ENCODE measurements at places on chromosomes 6 and 20. TPM values are rescaled to one million over a fixed set of nuclear protein-coding genes. Genes with fewer than 3 reads are reported as not detected.

GRCh38 chr6:71277926-71278600 lies 10.5 kb upstream of the OGFRL1 start:
- no peak for DNase-seq

ZFP57 gene
- total RNA-seq, result 5.0 TPM

GRCh38 chr20:57503035-57503658 lies 21.8 kb downstream of the CTCFL start:
- peak; percentile 56 for DNase-seq

DNA sequence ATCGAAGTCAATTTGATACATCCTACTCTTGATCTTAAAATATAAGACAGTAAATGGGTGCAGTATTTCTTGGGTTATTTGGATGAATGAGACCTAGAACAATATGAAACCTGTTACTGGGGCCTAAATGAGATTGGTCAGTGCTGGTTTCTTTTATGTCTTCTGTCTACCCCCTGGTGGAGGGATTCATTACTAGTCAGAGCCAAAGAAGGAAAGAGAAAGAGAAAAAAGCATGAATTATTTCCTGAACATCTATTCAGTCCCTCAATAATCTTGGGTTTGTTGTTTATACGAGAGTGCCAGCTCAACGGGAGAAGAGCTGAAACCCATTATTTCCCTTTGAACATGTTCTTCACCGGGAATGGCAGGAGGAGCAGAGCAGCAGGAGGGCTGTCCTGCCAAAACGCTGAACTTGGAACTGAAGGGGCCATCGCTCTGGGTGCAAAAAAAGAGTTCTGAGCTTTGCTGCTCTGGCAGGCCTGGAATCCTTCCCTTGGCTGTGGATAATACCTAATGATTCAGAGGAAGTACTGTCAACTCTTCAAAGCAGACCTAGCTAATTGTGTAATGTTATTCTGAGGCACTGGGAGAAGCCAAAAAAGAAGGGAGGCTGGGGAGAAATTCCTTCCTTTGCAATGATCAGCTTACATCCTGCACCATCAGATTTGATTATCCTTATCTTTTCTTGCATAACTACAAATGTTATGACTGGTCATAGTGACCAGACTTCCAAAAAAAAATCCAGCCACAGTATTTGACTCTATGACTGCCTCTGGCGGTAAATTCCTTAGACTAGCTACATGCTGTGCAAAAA lies 72.0 kb downstream of the BLOC1S5 start:
- peak; percentile 60 for DNase-seq

DNA sequence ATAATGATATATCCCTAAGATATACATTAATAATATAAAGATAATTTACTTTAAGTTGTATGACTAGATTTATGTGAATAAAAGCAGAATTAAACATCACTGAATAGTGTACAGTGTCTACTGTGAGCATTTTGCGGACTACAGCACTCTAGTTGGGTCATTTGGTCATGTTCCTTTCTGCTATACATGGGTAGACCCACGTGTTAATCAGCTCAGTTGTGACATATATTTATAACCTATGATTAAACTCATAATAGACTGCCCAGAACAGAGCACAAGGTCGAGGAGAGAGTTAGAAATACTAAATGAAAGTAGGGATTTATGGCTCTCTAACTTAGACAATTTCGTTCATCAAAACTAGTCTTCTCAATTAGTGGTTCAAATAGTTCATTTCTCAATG lies 852.7 kb downstream of the EPHA7 start:
- no peak for DNase-seq

DNA sequence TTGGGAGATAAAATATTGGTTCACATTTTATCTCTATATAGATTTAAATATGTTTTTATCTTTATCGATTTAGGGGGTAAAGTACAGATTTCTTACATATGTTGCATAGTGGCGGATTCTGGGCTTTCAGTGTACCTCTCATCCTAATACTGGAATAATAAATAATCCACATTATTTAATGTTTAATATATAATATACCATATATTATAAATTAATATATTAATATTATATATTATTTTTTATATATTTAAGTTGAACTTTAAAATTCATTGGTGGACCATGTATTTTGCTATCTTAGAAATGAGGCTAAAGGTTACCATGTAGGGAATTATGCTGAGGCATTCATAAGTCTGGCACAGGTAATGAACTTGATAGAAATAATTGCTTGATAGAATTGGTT lies 89.6 kb upstream of the POPDC3 start:
- no peak for DNase-seq

- DNase-seq, result no peak
These were observed 20.1 kb upstream of the GCM1 start for GRCh38 chr6:53168516-53169267.

BMP6 gene
- 2.9 TPM for total RNA-seq

GRCh38 chr6:12962529-12962928 lies 246.0 kb downstream of the PHACTR1 start:
- DNase-seq, result no peak

DNA sequence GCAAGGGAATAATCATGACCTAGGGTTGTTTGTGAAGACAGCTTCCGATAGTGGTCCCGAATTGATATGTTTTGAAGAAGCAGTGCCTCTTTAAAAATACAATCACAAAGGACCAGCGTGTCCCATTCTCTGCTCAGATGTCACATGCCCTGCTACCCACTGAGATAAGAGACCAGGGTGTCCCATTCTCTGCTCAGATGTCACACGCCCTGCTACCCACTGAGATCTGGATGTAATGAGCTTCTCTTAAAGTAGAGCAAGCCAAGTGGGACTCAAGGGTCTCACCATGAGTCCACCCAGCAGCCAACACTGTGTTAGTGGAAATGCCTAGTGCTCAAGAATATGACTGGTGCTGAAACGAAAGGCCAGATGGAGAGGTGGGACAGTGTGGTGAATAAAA lies 22.2 kb downstream of the RIN2 start:
- no peak for DNase-seq

GRCh38 chr6:162187168-162187935 lies 540.2 kb downstream of the PRKN start:
- DNase-seq, result no peak

DNA sequence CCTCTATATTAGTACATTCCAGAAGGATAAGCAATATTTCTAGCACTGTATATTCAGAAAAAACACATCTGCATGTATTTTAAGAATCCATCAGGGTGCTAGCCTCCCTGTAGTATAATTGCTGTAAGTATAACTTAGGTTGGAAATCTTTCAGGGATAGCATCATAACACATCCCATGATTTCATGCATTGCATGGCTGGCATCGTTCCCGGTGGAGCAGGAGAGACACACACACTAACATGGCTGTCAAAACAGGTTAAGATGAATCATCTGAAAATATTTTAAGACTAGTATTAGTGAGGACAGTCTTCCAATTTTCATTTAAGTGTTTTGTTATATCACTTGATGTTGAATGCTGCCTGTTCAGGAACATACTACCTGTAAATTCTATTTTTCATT lies 32.1 kb upstream of the CENPW start:
- DNase-seq, result no peak

DNA sequence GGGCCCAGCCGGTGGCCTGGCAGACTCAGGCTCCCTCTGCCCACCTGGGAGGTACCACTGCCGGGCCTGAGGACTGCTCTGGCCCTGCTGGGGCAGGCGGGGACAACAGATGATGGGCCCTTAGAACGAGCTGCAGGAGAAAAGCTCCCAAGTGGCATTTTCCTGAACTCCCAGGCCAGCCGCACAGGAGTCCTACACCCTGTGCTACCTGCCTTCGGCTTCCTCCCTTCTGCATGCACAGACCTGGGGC lies 41.3 kb downstream of the DSTN start:
- no peak for DNase-seq

DNA sequence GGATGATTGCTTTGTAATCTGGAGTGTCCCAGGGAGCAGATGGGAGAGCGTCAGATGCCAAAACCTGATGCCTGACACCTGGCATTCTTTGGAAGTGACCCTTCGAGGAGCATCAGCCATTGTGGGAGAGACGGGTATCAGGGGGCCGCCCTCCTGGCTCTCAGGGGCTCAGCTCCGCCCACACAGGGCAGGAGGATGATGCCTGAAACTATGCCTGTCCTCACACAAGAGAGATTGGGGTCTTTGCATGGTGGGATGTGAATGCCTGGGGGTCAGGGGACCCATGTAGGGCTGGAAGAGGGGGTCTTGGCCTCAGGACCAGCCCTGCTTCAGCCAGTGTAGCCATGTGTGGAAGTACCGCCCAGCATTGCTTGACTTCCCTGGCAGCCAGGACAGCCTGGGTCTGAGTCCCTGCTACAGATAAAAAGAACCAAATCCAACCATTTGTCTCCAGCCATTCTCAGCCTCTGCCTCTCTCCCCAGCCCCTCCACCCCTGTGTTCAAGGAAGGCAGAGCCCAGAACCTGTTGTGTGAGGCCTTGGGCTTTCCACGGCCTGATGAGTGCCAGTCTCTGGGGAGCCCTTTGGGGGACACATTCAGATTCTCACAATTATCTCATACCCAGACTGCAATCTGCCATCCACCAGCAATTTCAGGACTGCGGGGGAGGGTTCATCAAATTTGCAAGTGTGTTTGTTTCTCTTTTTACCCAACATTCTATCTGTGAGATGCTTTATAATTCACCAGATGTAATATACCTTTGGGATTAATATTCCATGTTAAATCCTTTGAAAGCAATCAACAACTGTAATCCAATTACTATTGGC lies 371.2 kb downstream of the PREX1 start:
- DNase-seq, result no peak

- DNase-seq, result no peak
These were observed 192.5 kb downstream of the COL9A1 start for GRCh38 chr6:70110126-70111022.

CALHM5 gene
- not detected for total RNA-seq

DNA sequence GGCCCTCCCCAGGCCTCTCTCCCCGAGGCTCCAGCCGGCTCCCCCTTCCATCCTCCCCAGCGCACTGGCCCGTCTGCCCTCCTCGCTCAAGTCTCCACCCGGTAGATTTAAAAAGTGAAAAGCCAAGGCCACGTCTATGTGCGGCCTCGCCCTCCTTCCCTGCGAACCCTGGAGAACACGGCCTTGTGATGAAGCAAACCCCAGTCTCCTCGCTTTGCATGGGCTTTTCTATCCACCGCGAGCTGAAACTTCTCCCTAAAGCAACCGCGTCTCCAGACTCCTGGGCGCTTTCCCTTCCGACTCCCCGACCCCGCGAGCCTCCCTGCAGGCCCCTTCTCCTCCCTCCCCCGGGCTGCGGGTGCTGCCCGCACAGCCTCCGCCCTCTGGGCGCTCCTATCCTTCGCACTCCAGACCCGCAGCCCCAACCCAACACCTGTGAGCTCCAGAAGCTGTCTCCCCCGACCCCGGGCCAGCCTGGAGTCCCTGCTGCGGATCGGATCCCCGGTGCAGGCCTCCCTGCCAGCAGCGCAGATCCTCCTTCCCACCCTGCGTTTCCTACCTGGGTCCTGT lies 265.2 kb upstream of the QKI start:
- no peak for DNase-seq

DNA sequence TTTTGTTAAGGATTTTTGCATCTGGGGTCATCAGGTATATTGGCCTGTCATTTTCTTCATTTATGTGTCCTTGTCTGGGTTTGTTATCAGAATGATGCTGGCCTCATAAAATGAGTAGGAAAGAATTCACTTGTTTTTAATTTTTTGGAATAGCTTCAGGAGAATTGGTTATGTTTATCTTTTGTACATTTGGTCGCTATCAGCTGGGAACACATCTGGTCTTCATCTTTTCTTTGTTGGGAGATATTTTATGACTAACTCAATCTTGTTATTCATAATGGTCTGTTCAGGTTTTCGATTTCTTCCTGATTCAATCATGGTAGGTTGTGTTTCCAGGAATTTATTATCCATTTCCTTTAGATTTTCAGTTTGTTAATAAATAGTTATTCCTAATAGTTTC lies 207.5 kb upstream of the ASCC3 start:
- no peak for DNase-seq

DNA sequence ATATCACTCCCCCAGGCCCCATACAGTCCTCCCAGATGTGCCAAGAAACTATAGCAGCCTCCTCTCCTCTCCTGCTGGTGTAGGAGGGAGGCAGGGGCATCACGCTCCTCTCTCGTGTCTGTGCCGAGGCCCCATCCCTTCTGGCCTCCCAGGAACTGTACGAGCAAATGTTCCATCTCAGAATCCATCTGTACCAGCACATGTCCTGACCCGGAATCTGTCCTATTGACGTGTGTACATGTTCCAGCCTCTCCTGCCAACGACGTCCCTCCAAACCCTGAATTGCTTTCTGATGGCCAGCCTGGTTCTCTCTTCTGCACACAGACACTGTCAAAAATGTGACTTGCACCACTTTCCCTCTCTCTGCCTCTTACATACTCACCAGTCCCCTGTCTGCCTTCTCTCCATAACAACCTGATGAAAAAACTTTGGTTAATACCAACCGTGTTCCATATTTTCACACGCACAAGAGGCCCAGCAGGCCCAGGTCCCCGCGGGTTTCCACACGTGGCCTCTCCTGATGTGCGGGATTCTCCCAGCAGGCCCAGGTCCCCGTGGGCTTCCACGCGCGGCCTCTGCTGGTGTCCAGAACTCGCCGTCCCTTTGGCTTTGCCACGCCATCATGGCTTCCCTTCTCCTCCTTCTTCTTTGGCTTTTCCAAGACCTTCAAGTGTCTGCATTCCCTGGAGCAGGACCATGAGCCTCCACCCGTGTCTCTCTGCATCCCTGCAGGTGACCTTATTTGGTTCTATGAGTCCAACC lies 125.2 kb upstream of the THBS2 start:
- no peak for DNase-seq

- DNase-seq, result no peak
These were observed 253.0 kb upstream of the SOX4 start for GRCh38 chr6:21340573-21340972.

DNA sequence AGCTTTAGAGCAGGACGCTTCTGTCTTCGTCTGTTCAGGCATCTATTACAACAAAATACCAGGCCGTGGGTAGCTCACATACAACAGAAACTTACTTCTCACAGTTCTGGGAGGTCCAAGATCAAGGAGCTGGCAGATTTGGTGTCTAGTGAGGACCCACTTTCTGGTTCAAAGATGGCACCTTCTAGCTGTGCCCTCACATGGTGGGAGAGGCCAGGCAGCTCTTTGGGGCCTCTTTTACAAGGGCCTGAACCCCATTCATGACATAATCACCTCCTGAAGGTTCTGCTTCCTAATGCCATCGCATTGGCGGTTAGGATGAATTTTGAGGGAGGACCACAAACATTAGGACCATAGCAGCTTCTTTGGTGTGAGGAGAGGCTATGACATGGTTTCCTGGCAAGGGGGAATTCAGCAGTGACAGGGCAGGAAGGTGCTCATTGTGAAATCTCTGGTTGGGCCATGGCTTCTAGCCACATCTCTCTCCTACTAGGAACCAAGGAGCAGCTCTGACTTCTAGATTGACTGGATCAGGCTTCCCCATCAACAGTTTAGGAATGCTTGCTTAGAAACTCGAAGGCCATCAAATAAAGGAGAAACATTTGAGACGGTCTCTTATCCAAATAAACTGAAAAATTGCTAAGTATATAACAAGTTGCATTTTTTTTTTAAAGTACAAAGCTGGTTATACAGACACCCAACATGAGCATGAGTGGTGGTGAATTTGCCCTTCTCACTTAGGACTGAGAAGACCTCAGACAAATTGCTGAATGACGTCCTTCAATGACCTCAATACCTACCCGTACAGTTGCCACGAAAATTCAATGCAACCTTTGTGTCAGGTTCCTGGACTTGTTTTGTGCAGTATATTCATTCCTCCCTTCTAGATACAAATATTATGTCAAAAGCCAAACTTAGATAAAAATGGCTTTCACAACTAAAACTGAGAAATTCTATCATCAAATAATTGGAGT lies 140.7 kb downstream of the ZDHHC14 start:
- DNase-seq, result no peak
